ENCODE measurements at places on chromosomes 6 and 20.

GRCh38 chr6:24692848-24693592 is 25.9 kb downstream of the C6orf62 start:
- no peak for DNase-seq

DNA sequence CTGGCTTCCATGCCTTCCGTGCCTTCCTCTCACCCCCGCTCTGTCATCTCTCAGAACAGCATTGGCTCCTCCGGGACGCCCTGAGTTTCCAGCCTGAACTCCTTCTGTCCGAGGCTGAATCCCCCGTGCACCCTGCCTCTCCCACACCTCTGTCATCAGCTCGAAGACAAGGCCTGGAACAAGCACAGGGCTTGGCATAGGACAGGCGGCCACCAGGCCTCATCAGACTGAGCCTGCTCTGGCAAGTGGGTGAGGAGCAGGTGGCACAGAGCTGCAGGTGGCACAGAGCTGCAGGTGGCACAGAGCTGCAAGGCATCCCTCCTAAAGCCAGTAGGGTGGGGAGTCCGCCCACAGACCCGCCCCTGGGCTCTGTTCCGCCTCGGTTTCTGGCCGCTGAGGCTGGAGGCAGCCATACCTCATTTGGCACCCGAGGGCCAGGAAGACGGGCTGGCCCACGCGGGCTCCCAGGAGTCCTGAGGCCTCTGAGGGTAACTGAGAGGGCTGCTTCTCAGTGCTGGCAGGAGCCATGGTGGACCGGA is 60.2 kb downstream of the EZR start:
- no peak for DNase-seq

DNA sequence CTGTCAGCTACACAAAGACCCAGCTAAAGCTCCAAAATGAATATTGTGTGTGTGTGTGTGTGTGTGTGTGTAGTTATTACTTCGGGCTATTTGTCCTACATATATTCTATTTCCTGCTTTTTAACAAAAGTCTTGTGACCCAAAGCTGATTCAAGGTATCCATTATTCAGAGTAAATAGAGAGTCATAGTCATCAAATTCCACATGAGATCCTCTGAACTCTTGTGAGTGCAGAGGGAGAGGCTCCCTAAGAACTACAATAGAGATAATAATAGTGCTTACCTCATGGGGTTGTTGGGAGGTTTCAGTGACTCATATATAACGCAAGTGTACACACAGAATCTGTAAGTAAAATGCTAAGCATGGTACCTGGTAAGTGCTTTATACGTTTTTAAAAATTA is 95.6 kb upstream of the SHLD1 start:
- DNase-seq, result no peak

DNA sequence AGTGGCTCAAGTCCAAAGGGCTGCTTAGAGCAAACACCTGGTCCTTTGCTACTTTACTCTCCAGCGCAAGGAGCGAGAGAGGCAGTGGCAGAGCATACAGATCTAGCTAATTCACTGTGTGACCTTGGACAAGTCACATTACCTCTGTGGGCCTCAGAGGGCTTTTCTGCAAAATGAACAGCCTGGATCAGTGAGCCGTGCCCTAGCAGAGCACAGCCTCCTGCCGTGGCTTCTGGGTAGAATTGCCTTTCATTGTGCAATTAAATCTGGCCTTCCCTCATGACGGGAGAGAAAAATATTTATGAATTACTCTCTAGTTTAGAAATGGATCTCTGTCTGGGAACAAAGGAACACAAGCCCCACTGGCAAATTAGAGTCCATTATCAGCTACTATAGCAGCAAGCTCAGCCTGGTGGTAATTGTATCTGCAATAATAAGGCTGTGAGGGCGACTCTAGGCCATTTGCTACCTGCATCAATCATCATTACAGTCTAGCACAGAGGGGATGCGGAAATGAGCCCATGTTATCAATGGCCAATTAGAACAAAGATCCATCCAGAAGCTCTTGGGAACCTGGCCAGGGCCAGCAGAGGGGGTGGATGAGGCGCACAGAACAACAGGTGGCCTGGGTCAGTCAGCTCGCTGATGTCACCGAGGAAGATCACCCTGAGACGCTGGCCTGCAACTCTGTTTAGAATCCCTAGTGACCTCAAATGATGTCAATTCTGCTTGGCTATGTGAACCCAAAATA is 114.2 kb upstream of the LY86 start:
- DNase-seq, result no peak

DNA sequence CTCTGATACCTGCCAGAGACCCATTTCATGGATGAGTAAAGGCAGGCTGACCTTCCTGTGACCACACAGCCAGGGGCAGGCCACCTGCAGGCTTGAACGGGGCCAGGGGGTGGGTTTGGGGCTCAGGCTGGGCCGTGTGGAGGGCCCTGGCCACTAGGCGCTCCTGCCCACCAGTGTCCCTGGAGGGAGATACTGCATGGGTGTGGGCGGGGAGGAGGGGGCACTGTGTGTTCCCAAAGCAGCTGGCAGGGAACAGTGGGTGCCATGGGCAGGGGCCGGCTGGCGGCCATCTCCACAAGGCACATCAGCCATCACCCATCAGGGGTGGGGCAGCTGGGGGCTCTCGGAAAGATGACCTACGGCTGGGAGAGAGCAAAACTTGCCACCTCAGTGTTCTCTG is 15.4 kb downstream of the SRC start:
- DNase-seq, result no peak
